Pancreas (tissue), 10 donors: ENCODE measurements at places on chromosomes 4 and X. TPM values are rescaled to one million over a fixed set of nuclear protein-coding genes. Genes with fewer than 3 reads are reported as not detected.

GRCh38 chrX:32798990-32799389, 412.4 kb downstream of the DMD start:
- DNase-seq = no peak

DNA sequence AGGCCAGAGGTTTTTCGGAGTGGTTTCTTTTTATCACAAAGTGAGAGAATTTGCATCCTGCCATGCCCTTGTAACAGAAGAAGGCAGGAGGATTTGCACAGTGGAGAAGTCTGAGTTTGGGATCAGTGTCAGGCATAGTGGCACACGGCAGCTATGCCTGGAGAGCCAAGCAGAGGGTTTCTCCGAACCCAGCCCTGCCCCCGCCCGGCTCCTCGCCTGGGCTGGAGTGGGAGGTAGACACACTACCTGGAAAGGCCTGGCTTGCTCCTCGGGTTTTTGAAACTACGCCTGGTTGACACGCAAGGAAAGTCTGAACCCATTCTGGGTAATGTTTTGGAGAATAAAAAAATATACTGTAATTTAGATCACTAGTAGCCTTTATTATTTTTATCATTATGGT, 1653.6 kb upstream of the TENM3 start:
- no peak for DNase-seq

- DNase-seq = no peak
Measured at GRCh38 chr4:20391912-20392311, 140.2 kb downstream of the SLIT2 start.

GRCh38 chrX:9884031-9884779, 83.0 kb upstream of the CLDN34 start:
- DNase-seq = no peak

PDK3 gene
- total RNA-seq = 10.1 TPM

SYN1 gene
- total RNA-seq = 2.4 TPM

F11 gene
- 17.3 TPM for total RNA-seq
